ENCODE measurements at places on chromosomes 12 and 14. TPM values are rescaled to one million over a fixed set of nuclear protein-coding genes. Genes with fewer than 3 reads are reported as not detected.

The SMIM41 gene
- total RNA-seq, result 0.37 TPM

The TIMM9 gene
- total RNA-seq, result 20.9 TPM

The MUCL1 gene
- total RNA-seq, result not detected

The EMP1 gene
- 77.4 TPM for total RNA-seq

The RAD9B gene
- total RNA-seq, result 0.55 TPM

The GALNT6 gene
- total RNA-seq, result 37.9 TPM

The GPR137C gene
- total RNA-seq, result 0.44 TPM

The CCDC85C gene
- total RNA-seq, result 6.0 TPM

The IL26 gene
- total RNA-seq, result not detected

The CCDC177 gene
- under 0.01 TPM for total RNA-seq

The GRIN2B gene
- total RNA-seq, result 0.22 TPM

The FGF23 gene
- not detected for total RNA-seq

The LRRK2 gene
- total RNA-seq, result 9.6 TPM

The CIDEB gene
- 2.9 TPM for total RNA-seq

The GPRC5D gene
- total RNA-seq, result not detected

The PIP4P1 gene
- total RNA-seq, result 39.4 TPM

The TTC9 gene
- under 0.01 TPM for total RNA-seq

The SPIC gene
- total RNA-seq, result not detected

The FAM222A gene
- 0.37 TPM for total RNA-seq

The KRT75 gene
- not detected for total RNA-seq

The SAMD15 gene
- total RNA-seq, result 2.2 TPM

The KANSL2 gene
- total RNA-seq, result 59.9 TPM

The DLGAP5 gene
- total RNA-seq, result 112 TPM

The FGF6 gene
- total RNA-seq, result not detected

The CPM gene
- 7.9 TPM for total RNA-seq

The MGP gene
- total RNA-seq, result 45.0 TPM

The KITLG gene
- total RNA-seq, result 169 TPM

The FOXM1 gene
- total RNA-seq, result 14.3 TPM

The METAP2 gene
- total RNA-seq, result 103 TPM

The CLEC4C gene
- not detected for total RNA-seq

The YARS2 gene
- 40.0 TPM for total RNA-seq

The PLBD1 gene
- total RNA-seq, result 1.4 TPM

Data from uterine smooth muscle cell (primary cell).